ENCODE measurements at places on chromosomes 7 and 10.
A peak's percentile ranks its signal among the peaks of the same experiment; 100 is the strongest.

GRCh38 chr10:87850742-87851205 lies 12.6 kb downstream of the KLLN start:
- DNase-seq, result peak; percentile 15

GRCh38 chr10:25280573-25280972 lies 105.8 kb downstream of the GPR158 start:
- no peak for DNase-seq

DNA sequence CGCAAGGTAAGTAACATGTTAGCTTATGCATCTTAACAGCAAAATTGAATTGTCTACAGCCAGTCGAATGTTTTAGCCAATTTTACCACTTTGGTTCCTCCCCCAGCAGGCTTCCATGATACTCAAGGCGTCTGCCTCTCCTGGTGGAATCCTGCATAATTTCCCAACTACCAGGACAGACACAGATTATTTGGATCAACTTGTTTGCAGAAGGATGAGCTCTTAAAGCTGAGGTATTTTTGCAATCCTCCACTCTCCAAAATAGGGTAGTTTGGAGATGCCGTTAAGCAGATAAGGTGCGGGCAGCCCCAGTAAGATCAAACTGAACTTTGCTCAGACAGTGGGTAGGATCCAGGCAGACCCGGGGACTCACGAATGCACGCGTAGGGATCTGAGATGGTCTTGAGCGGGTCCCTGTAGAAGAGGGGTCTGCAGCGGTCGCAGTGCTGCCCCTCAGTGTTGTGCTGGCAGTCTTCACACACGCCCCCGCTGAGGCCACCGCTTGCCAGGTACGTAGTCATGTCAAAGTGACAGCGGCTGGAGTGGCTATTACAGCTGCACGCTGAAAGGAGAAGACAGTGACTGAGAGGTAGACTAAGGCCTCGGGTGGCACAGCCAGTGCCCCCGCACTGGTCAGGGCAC lies 27.4 kb downstream of the LAMB4 start:
- no peak for DNase-seq

DNA sequence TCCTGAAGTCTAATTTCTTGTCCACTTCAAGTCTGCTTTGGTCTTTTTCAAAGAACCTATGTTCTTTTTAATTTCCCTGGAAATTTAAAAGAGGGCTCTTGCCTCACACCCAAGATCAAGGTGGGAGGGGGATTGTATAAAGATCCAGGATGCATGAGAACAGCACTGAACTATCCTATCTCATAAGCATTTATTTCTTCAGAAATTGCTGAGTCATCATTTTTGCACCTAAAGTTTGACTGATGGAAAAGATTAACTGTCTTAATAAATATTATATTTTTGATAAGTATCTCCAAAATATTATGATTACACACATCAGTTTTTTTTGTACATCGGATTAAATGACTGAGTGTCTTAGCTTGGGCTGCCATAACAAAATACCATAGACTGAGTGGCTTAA lies 90.5 kb downstream of the RPS24 start:
- DNase-seq, result no peak

- no peak for DNase-seq
Measured at GRCh38 chr10:88466786-88467185, 116.3 kb downstream of the RNLS start.

DNA sequence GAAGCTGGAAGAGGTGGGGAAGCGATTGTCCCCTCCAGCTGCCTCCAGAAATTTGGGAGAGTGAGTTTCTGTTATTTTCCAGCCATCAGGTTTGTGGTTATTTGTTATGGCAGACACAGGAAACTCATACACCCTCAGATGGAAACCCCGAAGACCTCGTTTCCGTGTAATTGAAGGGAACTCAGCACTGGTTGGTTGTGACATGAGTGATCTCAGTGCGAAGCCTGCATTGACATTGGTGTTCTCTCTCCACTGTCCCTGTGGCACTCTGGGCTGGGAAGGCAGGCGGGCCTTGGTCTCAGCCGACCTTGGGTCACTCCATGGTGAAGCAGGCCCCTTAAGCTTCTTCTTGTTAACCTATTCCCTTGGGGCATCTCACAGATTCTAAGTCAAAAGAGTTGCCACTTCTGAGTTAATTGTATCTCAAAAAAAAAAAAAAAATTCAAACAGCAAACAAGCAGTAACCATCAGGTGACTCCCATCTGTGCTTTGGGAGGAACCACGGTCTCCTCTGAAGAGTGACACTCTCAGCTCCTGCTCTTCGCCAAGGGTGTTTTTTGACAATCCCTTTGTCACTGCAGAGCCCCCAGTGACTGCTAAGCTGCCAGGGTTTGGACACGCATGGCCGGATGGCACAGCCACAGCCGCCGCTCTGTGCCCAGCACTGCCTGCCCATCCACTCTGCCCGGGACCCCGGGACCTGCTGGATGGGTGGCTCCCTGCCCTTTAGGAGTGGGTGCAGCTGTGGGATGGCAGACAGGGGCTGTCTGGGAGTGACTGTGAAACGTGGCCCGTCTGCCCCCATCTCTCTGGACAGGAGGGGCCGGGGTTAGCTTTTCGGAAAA lies 233.6 kb downstream of the PRPF18 start:
- no peak for DNase-seq

GRCh38 chr7:7504910-7505704 lies 30.6 kb downstream of the COL28A1 start:
- DNase-seq, result no peak

DNA sequence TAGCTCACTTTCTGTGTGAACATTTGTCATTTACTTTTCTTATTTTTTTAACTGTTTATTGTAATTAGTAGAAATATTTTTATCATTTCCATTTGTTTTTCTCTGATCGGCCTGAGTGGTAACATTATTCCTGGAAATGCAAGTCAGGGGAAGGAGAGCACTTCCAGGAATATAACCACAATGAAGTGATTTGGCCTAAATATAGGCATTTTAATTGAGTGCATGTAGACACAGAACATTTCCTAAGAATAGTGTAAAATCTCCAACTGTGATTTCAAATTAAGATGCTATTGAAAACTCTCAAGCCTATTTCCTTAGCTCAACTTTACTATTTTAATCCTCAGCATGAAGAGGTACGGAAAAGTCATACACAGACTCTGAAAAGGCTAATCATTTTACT lies 86.5 kb upstream of the SKAP2 start:
- no peak for DNase-seq

DNA sequence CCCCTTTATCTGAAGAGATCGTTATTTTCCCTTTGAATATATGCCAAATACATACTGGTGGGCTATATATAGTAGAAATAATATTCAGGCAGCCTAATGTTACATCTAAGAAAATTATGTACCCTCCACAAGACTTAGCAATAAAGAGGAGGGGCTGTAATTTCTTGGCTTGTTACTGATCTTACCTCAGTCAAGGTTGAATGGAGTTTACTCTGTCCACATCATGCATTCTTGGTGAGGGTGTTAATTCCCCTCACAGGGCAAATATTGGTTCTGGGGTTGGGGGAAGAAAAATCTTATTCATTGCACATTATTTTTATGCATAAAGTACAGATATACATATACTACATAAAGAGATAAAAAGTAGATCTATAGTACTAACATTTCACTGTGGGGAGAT lies 145.8 kb upstream of the ANK3 start:
- DNase-seq, result no peak

GRCh38 chr10:100636848-100637553 lies 101.3 kb downstream of the HIF1AN start:
- no peak for DNase-seq

GRCh38 chr7:158343936-158344455 lies 243.6 kb downstream of the PTPRN2 start:
- DNase-seq, result no peak

- DNase-seq, result no peak
Measured at GRCh38 chr7:41809940-41810576, 107.2 kb upstream of the INHBA start.

- no peak for DNase-seq
Measured at GRCh38 chr10:58543141-58543540, 30.5 kb downstream of the BICC1 start.

DNA sequence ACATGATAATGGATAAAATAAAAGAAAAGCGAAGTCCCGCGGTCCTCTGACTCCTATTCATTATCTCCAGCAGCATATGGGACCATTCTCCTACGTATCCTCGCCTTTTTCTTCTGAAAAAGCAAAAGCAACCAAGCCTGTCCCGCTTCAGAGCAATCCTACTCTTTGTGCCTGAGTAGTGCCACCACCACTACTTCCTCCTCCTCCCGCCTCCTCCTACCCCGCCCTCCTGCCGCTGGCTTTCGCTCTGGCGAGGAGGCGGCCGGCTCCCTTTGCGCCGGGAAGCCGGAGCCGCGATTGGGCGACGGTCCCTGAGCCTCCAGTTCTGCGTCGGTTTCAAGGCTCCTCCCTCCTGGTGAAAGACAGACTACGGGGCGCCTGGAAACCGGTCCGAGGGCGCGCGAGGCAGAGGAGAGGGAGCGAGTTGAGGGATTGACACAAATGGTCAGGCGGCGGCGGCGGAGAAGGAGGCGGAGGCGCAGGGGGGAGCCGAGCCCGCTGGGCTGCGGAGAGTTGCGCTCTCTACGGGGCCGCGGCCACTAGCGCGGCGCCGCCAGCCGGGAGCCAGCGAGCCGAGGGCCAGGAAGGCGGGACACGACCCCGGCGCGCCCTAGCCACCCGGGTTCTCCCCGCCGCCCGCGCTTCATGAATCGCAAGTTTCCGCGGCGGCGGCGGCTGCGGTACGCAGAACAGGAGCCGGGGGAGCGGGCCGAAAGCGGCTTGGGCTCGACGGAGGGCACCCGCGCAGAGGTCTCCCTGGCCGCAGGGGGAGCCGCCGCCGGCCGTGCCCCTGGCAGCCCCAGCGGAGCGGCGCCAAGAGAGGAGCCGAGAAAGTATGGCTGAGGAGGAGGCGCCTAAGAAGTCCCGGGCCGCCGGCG lies at the start of gene FZD1:
Gene FZD1 (plus strand): TSS at position 388 of the 878 bp plus-strand sequence. CDS start 448 bp downstream, at position 836.
- DNase-seq, result peak; percentile 43

Measured in stimulated activated CD8-positive, alpha-beta memory T cell treated with anti-CD3 and anti-CD28 coated beads, Interleukin-2, amount 100 ng/mL, for 48 hours (primary cell).